ENCODE measurements at places on chromosomes 13 and 19.
A peak's percentile ranks its signal among the peaks of the same experiment; 100 is the strongest.

DNA sequence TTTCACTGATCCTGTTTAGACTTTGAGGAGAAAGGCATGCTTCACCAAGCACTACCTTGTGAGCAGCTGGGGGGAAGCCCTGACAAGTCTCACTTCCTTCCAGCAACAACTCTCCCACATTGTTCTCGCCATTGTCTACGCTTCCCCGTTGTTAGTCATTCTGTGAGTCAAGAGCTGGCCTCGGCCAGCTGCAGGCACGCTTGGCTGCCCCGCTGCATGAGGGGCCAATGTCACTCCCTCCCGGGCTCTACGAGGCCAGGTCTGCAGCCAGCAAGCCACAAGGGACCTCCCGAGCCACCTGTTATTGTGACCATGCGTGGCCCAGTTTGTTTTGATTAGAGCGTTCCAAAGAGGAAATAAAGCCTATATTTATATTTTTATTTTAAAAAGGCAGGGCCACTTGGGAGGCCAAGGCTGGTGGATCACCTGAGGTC is 220.9 kb downstream of the FOXO1 start:
- DNase-seq = no peak

GRCh38 chr19:44927746-44928145 is 13.3 kb downstream of the APOC1 start:
- DNase-seq = no peak

GRCh38 chr13:72437458-72437857 is 290.0 kb downstream of the MZT1 start:
- peak; percentile 55 for DNase-seq

GRCh38 chr19:1837625-1838105 is 10.6 kb downstream of the REXO1 start:
- DNase-seq = no peak

DNA sequence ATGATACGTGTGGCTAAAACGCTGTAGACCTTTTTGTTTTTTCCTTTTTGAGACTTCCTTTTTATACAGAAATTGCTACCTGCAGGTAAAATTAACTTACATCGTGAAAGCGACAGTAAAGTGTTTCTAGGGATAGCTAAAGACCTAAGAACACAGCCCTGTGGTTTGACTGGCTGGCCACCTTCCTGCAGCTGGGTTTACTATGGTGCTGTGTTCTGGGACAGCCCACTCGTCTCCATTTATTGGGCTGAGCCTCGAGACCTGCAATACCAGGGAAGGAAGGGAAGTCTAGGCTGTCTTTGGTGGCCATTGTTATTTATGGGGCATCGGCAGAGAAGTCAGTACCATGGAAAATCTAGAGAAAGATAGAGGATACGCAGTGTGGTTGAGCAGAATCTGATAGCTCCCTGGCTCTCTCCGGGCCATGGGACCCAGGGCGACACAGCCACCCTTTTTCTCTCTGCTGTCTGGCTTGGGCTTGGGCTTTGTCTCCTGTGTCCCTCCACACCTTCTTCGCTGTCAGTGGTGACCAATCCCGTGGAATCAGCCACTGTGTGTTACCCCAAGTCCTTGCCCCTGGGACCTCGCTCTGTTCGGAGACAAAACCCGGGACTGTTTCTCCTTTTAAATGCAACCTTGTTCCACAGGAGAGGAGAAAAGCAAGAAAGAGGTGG is 30.9 kb downstream of the ACTN4 start:
- DNase-seq = no peak

GRCh38 chr19:35519291-35519690 is 5.8 kb upstream of the DMKN start:
- DNase-seq = no peak

- no peak for DNase-seq
Measured at GRCh38 chr13:112058519-112058873, 8.5 kb upstream of the SOX1 start.

DNA sequence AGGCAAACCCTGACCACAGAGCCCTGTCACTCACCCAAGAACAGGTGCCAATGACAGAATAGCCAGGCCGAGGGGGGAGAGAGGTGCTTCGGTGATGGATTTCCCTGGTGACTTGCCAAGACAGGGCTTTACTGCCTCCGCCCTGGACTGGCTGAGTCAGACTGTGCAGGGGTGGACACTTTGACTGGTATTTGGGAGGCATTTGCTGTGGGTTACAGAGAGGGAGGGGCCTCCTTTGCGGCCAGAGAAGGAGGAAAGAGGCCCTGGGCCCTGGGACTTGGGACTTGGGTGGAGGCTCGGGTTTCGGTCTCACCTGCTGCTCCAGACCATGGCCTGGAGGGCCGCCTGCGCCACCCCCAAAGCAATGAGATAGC is 4.6 kb upstream of the EPS8L1 start:
- no peak for DNase-seq

GRCh38 chr13:95343944-95344343 is 42.7 kb upstream of the ABCC4 start:
- no peak for DNase-seq

GRCh38 chr19:42131149-42132029 is 857 bp downstream of the POU2F2 start:
- DNase-seq = no peak

DNA sequence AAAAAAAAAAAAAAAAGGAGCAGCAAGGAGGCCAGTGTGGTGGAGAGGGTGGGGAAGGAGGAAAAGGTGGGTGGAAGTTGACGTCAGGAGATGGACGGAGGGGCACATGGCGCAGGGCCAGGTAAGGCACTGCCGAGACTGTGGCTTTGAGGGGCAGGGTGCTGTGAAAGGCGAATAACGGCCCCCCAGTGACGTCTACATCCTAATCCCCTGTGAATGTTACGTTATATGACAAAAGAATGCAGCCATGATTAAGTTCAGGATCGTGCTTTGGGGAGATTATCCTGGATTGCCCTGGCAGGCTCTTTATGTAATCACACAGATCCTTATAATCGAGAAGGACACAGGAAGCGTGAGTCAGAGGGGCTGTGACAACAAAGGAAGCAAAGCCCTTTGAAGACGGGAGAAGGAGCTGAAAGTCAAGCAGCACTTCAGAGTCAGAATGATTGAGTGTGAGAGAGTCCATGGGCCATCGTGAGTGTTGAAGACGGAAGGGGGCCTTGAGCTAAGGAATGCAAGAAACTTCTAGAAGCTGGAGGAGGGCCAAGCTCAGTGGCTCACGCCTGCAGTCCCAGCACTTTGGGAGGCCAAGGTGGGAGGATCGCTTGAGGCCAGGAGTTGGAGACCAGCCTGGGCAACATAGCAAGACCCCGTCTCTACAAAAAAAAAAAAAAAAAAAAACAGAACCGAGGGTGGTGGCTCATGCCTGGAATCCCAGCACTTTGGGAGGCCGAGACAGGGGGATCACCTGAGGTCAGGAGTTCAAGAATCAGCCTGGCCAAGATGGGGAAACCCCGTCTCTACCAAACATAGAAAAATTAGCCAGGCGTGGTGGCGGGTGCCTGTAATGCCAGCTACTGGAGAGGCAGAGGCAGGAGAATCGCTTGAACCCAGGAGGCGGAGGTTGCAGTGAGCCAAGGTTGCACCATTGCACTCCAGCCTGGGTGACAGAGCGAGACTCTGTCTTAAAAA is 13.8 kb upstream of the CEACAM16 start:
- DNase-seq = peak; percentile 71

- no peak for DNase-seq
Measured at GRCh38 chr13:96728463-96728862, 265.8 kb downstream of the OXGR1 start.

GRCh38 chr19:46635920-46636761 is at the start of gene GNG8:
TSS of gene GNG8 (minus strand) at chr19:46636202. CDS start at chr19:46634682, 1,520 bp downstream.
- no peak for DNase-seq

GRCh38 chr13:90455823-90456222 is 891.7 kb upstream of the MIR17HG start:
- DNase-seq = no peak

DNA sequence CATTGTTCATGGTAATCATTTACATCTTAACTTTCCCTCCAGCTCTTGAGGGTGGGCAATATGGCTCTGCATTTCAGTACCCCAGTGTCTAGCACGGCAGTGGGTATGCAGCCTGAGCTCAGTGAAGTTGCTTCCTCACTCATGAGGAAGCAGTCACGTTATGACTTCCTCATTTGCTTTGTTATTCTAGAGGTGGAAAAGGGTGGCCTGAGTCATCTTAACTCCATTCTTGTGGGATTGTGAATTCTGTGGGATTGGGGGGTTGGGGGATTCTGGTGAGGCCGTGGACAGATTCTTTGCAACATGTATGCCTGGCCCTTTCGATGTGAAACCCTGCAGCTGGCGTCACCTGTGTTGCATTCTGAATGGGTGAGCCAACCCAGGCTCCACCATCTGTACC is 406.7 kb upstream of the ZNF507 start:
- DNase-seq = no peak

DNA sequence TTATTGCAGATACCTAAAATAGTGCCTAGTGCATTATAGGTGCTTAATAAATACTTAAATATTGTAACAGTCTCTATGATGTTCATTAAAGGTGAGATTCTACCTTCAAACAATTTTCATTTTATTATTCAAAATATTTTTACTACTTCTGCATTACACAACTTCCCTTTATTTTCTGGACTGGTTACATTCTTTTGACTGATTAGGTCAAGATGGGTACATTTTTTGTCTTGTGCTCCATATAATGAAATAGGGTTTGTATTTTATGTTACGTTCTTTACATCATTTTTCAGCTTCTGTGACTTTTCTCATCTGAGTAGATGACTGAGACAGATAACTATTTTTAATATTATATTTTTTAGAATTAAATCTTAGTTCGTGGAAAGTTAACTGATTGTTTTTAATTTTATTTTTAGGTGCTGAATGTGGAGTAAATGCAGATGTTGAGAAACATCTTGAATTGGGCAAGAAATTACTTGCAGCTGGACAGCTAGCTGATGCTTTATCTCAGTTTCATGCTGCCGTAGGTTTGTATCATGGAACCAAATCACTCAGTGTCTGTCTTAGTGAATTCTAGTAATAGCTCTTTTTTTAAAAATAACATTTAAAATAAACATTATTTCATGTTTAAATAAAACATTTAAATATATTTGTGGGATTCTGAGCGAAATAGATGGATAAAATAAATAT is 32.0 kb downstream of the DNAJC3 start:
- DNase-seq = no peak

DNA sequence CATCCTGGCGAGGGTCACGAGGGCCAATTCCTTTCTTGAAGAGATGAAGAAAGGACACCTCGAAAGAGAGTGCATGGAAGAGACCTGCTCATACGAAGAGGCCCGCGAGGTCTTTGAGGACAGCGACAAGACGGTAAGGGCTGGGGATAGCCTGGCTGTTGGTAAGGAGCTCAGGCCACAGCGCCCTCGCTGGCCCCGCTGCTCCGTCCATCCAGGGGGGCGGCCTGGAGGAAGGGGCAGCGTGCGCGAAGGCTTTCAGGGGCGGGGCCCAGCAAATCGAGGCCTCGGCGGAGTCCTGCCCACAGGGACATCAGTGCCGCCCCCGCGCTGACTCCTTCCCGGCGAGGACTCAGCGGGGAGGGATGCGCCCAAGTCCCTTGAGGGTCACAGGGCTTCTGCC is 6.9 kb downstream of the F10 start:
- no peak for DNase-seq

- no peak for DNase-seq
Measured at GRCh38 chr19:38224014-38224862, at the start of gene DPF1. TSS of gene DPF1 (minus strand) at chr19:38224222. CDS start at chr19:38224142, 80 bp downstream.
